CD4-positive, alpha-beta T cell treated with Interleukin-10 for 1 hour (primary cell): ENCODE measurements at places on chromosomes 7 and 10.

DNA sequence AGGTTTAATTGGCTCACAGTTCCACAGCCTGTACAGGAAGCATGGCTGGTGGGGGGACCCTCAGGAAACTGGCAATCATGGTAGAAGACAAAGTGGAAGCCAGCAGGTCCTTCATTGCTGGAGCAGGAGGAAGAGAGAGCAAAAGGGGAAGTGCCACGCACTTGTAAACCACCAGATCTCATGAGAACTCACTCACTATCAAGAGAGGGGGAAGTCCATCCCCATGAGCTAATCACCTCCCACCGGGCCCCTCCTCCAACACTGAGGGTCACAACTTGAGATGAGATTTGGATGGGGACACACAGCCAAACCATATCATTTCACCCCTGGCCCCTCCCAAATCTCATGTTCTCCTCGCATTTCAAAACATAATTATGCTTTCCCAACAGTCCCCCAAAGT lies 171.9 kb upstream of the CACNA2D1 start:
- peak; percentile 2 for DNase-seq

GRCh38 chr10:114822444-114823076 lies 980 bp downstream of the FHIP2A start:
- peak; percentile 38 for DNase-seq

DNA sequence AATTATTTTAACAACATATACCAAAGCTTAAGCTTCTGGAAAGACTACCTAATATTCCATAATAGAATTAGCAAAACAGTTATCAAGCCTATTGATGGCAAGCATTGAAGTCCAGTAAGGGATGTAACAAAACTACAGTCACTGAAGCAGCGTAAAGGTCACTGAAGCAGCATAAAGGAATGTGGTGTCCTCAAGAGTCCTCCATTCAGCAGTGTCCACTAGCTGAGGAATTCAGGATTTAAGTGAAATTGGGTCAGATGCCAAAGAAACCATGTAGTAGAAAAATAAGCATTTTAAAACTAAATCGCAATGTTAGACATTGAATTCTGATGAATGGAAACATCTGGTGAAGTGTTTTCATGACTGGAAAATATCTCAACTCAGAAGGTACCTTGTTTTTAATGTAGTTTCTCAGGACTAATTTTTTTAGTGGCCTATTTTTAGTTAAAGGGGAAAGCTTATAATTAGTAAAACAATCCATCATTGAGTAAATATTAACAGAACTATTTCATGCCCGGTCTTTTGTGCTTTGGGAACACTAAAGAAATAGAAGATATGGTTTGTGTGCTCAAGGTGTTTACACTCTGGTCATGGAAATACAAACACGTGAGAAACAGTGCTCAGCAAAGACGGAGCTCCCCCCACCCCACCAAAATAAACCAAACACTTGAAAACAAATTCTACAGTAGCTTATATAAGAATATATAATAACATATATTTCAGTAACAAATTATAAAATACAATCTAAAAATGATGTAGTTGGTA lies 121.4 kb downstream of the CDK14 start:
- DNase-seq: no peak

DNA sequence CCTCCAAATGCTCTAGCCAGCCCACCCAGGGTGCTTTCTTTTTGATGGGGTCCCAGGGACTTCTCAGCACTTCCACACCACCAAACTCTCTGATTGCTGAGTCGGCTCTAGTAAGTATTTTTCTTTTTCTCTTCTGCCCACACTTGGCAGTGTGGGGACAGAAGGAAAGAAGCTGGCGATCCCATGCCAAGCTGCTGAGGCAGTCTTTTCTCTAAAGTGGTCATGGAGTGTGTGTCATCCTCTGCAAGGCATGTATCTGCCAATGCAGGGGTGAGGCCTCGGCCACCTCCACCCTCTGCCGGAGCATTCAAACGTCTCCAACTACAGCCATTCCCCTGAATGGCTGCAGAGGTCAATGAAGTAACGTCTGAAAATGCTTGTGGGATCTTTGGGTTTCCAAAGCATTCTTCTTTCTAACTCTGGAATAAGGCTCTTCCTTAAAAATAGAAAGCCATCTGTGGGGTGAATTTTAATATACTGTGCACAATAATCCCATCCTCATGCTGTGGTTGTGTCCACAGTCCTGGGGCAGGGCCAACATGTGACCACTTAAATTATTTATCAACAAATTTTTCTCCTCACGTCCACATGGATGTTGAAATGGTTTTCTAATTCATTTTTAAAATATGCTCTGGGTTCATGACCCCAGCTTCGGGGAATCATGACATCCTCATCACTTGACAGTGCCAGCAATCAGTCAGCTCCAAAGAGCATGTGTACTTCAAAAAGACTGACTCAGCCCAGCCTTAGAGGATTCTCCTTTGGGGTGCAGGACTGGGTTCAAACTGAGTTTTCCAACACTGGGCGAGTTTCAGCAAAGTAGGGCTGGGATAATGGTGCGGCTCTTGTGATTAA lies 171.3 kb upstream of the ITGB1 start:
- no peak for DNase-seq

GRCh38 chr7:113805976-113806375 lies 112.8 kb downstream of the PPP1R3A start:
- no peak for DNase-seq

DNA sequence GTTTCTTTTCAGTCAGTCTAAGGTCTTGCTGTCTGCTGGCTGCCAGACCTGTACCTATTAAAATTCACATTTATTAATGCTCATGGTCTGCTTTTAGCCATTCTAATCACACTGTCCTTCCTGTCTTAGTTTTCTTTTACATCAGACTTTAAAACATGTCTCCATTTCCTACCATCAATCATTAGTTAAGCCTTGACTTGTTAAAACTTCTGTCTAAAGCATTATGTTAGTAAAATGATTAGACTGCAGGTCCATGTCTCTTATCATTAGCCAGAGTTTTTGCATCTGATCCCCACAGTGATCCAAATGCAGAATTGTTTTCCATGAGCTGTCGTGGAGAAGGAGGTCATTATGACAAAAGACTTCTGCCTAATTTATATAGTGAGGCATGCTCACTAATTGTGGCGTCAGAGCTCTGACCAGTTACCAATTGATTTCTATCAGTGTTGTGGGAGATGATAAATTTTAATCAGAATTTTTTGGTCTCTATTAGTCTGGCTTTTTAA lies 226.5 kb downstream of the DKK1 start:
- no peak for DNase-seq
